ENCODE measurements at places on chromosomes 7 and 10.

DNA sequence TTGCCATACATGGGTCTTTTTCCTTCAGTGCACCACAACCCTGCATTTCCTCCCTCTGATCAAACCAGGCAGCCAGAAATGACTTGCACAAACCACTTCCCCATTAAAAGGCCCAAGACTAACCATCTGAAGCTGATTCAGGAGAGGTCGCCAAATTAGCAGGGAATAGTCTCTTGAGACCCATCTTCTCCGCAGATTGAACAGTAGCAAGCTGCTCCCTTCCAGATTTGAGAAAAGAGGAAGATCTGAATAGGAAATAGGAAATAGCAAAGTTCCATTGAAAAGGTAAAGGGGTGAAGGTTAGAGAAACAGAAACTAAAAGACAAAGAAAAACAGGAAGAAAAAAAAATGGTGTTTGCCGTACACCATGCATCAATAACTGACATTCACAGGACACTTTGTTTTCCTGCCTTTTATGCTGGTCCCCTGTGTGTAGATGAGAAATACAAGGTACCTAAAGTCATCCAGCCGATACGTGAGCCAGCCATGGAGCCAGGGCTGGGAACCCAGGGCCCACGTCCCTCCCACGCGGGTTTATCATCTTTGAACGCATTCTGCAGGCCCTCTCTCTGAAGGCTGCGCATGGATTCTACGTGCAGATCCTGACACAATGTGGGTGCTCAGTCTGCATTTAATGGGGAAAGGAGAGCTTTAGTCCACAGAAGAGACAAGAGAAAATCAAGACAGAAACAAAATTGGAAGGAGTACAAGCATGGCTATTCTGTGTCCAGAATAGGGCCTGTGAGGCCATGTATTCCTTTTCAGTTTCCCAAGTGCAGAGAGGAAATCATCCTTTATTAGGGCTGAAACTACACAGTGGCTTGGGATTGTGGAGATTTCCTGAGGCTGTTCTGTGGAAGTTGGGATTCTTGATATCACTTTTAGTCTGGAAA lies 268.4 kb upstream of the NPVF start:
- no peak for DNase-seq

- DNase-seq, result no peak
These were observed 208.1 kb downstream of the KIAA1217 start for GRCh38 chr10:24417053-24417452.

DNA sequence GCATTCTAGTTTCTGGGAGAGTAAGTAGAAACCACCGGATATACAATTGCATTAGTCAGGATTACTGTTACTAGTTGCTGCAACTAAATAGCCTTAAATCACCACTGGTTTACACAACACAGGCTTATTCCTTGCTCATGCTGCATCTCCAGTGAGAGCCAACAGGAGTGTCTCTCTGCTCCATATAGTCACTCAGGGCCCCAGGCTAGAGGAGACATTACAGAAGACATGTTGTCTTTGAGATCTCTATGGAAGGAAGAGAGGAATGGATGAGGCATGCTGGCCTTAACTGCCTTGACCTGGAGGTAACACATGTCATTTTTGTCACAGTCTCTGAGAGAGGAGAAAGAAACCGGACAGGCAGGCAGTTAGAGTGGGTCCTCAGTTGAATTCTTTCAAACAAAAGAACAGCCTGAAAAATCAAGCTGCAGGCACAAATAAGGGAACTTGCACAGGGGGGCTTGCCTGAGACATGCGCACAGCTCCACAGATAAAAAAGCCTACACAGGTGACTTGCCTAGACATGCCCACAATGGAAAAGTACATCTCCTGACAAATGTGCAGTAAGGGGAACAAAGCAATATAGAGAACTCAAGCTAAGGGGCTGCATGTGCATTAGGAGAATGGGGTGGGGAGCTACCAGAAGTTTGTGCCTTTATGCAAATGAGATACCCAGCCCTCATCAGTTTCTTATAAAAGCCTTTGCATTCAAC lies 348.0 kb downstream of the TYW1 start:
- no peak for DNase-seq

GRCh38 chr7:43884209-43884608 lies 14.9 kb upstream of the MRPS24 start:
- DNase-seq, result no peak
